Stimulated activated memory B cell treated with anti-CD40 and anti-IgM and Interleukin-4, amounts not matched to agents 10 μg/mL and 1 μg/mL and 100 μg/mL, for 72 hours (primary cell): ENCODE measurements at places on chromosomes 7 and 10.

DNA sequence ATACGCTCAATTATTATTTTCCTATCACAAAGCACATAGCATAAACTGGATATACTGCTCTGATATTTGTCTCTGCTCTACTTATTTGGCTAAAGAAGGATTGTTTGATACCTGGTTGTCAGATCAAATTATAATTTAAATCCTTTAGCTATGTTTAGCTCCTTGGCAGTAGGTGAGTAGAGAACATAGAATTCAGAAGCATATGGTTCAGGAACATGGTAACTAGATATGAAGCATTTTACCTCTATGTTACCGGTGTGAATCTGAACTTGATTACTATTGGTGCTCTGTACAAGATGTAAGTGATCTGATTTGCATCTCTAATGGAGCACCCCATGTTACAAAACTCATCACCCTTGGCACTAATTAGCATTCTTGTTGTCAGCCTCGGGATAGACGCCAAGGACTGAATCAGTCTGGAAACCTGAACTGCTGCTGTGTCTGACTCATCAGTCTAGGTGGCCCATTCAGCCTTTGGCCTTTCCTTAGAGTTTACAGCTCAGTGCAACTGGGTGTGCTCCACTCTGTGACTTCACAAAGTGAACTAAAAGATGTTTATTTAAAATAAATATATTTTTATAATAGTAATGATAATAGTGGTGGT, 12.3 kb upstream of the MYPN start:
- ATAC-seq: no peak

- peak; percentile 58 for ATAC-seq
Observed at GRCh38 chr10:68550747-68551411, 9.3 kb upstream of the TET1 start.

DNA sequence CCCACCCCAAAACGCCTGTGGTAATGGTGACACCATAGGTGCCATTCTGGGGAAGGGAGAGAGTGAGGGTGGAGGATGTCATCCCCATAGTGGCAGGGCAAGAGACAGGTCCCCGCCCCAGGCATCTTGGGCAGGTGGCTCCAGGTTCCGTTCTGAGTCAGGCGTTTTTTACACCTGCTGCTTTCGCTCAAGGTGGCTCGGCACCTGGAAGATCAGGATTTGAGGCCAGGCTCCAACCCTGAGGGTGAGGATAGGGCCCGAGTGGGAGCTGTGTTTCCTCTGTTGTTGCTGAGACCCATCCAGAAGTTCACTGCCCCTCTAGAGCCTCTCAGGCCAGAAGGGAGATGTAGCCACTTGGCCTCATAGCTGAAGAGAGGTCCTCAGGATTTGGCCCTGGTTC, 36.6 kb upstream of the DUSP5 start:
- no peak for ATAC-seq

- no peak for ATAC-seq
Observed at GRCh38 chr10:88428442-88428841, 154.7 kb downstream of the RNLS start.

- ATAC-seq: no peak
Observed at GRCh38 chr7:103811997-103812396, 177.5 kb downstream of the RELN start.

- no peak for ATAC-seq
Observed at GRCh38 chr10:112362833-112363232, 11.1 kb upstream of the ACSL5 start.

- peak; percentile 92 for ATAC-seq
Observed at GRCh38 chr10:119306514-119306951, 99.2 kb downstream of the GRK5 start.

DNA sequence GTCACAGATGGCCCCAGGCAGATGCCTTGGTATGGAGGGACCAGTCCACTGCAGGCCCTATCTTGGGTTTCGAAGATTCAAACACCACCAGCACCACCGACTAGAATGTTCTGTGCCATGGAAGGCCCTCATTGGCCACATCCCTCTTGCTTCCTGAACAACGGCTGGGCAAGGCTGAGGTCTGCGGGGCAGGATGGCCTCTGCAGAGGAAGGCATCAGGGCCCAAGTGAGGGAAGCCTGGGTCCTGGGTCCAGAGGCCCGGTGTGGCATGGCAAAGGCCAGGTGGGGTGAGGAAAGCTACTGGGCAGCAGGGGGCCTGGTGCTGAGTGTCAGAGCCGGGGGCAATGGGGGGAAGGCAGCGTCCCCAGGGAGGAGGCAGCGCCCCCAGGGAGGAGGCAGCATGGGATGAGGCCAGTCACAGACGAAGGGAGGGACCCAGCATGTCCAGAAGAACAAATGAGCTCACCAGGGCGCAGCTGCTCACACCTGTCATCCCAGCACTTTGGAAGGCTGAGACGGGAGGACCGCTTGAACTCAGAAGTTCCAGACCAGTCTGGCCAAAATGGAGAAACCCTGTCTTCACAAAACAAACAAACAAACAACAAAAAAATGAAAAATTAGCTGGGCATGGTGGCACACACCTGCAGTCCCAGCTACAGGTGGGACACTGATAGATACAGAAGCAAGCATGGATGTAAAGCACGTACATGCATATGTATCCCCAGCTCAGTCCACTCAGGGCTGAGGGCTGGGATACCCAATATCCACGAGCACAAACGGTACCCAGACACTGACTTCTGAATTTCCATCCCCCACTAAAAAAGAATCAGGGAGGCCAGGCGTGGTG, 64.4 kb downstream of the PROSER2 start:
- ATAC-seq: peak; percentile 32

- no peak for ATAC-seq
Observed at GRCh38 chr10:48400129-48400849, 93.8 kb downstream of the MAPK8 start.

GRCh38 chr7:12210179-12211053, 678 bp upstream of the TMEM106B start:
- ATAC-seq: peak; percentile 52

DNA sequence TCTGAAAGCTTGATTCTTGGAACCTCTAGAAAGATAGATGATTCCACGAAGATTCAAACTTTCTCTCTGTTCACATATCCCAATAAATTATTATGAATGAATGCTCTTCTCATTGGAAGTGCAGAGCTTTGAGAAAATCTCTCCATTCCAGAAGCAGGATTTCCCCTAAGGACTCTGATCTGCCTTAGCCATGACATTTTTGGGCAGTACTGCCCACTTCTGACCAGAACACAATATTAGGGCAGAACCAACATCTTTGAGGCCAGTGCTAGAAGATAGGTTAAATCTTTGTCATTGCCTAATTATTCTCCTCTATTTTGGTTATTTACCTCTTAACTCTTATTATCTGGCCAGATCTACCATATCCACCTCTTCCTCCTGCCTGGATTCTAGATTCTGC, 49.9 kb downstream of the ARMC3 start:
- no peak for ATAC-seq

GRCh38 chr7:150371996-150372270, 3.3 kb downstream of the REPIN1 start:
- no peak for ATAC-seq

DNA sequence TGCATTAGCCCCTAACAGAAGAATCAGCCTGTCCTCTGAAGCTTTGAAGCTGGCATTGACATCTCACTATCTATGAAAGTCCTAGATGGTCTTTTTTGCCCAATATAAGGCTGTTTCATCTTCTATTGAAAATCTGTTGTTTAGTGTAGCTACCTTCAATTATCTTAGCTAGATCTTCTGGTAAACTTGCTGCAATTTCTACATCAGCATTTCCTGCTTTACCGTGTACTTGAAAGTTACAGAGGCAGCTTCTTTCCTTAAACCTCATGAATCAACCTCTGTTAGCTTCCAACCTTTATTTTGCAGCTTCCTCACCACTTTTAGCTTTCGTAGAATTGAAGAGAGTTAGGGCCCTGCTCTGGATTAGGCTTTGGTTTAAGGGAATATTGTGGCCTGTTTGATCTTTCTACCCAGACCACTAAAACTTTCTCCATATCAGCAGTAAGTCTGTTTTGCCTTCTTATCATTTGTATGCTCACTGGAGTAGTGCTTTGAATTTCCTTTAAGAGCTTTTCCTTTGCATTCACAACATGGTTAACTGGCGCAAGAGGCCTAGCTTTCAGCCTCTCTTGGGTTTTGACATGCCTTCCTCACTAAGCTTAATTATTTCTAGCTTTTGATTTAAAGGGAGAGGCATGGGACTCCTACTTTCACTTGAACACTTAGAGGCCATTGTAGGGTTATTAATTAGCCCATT, 32.5 kb downstream of the ARID5B start:
- no peak for ATAC-seq

GRCh38 chr7:144483189-144483588, 79.7 kb upstream of the NOBOX start:
- no peak for ATAC-seq

- ATAC-seq: no peak
Observed at GRCh38 chr7:13017333-13017857, 330.0 kb downstream of the ARL4A start.

DNA sequence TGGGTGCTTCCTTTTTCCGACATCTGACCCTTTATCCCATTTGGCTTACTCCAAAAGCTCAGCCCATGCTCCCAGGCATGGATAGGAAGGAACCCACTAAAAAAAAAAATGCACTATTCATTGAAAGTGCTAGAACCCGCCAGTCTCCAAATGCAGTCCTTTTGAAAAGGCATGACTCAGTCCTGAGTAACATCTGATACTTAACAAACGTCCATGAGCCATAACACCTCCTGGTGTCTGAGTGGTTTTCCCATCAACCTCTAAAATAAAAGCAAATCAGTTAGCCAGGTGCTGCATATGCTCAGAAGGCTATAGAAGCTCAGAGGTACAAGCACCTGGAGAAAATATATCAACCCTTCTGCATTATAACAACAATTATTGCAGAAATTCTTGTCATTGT, 45.0 kb upstream of the CACUL1 start:
- no peak for ATAC-seq

DNA sequence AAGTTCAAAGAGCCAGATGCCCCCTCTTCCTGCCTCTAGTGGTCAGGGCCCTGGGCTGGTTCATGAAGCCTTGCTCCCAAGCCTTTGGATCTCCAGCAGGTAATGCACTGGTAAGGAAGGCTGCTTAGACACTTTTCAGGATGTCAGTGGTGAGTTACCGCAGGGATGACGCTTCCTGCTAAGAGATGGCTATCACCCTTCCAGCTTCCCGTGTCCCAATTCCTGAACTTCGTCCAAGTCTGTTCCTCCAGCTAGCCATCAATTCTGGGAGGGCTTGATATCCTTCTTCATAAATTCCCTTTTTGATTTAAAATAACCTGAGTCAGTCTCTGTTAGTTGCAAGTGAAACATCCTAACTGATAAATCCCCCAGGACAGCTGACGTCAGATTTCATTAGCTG, 221.2 kb downstream of the PLXNA4 start:
- ATAC-seq: no peak

- no peak for ATAC-seq
Observed at GRCh38 chr7:112182749-112183148, 23.4 kb downstream of the DOCK4 start.

GRCh38 chr10:35564341-35564968, 40.7 kb upstream of the GJD4 start:
- ATAC-seq: peak; percentile 47

GRCh38 chr7:50857804-50858489, 75.3 kb upstream of the GRB10 start:
- no peak for ATAC-seq

- peak; percentile 78 for ATAC-seq
Observed at GRCh38 chr10:70578371-70578947, 24.1 kb downstream of the PRF1 start.

- no peak for ATAC-seq
Observed at GRCh38 chr7:101133621-101134398, 6.9 kb downstream of the SERPINE1 start.

GRCh38 chr7:41702635-41703371, at the start of gene INHBA:
Gene INHBA, minus strand, starts transcription at chr7:41703090. Its CDS starts 2,716 bp downstream, at chr7:41700374.
- ATAC-seq: no peak

GRCh38 chr10:71691405-71691804, 28.2 kb downstream of the C10orf105 start:
- ATAC-seq: no peak

- ATAC-seq: no peak
Observed at GRCh38 chr10:22648547-22648961, 65.8 kb downstream of the PIP4K2A start.

- ATAC-seq: no peak
Observed at GRCh38 chr7:111744501-111745155, 182.3 kb upstream of the IMMP2L start.

- ATAC-seq: no peak
Observed at GRCh38 chr7:88346357-88346756, 39.7 kb upstream of the STEAP4 start.

DNA sequence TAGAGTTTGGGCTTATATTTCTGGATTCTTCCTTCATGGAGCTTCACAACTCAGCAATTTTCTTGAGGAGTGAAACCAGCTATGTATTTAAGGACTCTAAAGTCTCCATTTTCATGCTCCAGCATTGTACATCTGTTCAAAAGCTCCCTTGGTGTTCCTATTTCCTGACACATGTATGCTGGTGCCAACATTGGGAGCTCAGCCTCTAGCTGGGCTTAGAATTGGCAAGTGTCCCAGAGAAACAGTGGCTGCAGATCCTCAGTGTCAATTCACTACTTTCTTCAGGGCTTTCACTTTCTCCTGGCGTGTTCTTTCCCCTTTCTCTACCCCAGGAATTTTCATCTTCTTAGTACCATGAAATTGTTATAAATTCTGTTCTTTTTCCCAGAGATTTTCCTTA, 103.1 kb downstream of the ZNF467 start:
- no peak for ATAC-seq

GRCh38 chr10:60429084-60429849, 39.6 kb upstream of the ANK3 start:
- ATAC-seq: no peak

- ATAC-seq: no peak
Observed at GRCh38 chr10:14383266-14383665, 52.5 kb upstream of the FRMD4A start.

DNA sequence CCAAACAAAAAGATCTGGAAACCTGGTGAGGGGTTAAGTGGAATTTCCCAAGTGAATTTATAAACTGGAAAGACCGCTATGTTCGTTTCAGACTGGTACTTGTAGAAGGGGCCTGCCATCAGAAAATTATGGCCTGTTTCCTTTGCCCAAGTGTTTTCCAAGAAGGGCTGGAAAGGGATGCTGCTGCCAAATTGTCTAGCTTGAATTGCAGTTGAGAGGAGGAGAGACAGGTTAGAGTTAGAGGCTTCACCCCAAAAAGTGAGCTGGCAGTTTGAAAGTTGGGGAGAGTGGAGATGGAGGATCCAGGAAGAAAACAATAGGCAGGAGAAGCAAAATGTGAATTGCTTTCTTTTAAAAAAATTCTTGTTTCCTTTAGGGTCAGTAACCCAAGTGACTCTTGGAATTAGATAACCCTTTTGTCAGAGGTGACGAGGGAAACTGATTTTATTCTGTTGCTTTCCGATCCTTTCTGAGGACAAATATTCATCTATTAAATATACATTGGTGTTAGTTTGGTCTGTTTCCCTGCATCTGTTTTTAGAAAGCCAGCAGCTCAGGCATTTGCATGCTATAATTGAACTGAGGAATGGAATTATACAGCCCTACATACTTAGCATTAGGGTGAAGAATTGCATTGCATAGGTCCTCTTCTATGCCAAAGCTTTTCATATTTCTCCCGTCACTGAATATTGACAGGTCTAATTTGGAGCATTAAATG, 82.5 kb upstream of the PRR15 start:
- ATAC-seq: no peak
